ENCODE measurements at places on chromosomes 3 and 15.

DNA sequence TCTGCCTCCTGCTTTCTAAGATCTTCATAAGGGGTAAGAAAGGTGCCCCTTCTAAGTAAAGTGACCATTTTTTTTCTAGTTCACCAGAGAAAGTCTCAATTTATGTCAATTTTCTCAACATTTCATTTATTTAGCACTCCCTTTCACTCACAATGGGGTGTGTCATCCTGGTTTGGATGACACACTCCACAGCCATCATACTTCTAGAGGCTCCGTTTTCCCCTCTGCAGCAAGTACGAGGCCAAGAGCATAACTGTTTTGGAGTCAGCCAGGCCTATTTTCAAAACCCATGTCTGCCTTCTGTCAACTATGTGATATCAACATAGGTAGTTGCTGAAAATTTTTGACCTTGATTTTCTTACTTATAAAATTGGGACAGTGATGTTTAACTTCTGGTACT, 703.2 kb downstream of the NLGN1 start:
- no peak for DNase-seq

- DNase-seq: no peak
These were observed 40.0 kb downstream of the DNAJC13 start for GRCh38 chr3:132457286-132457685.

DNA sequence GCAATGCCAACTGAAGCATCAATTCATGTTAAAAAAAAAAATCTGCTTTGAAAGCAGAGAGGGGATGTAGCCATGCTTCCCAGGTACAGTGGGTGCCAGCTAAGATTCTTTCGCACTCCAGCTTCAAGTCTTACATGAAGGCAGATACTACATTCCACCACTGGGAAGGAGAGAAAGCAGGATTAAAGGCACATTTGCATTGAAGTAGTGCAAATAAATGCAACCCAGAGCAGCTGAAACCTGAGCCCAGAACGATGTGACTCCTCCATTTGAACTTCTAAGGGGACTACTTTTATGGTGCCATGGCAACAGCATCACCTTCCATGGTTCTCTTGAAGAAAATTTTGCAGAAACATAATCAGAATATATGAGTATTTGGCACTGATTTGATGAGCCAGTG, 19.1 kb upstream of the GJD2 start:
- DNase-seq: no peak

DNA sequence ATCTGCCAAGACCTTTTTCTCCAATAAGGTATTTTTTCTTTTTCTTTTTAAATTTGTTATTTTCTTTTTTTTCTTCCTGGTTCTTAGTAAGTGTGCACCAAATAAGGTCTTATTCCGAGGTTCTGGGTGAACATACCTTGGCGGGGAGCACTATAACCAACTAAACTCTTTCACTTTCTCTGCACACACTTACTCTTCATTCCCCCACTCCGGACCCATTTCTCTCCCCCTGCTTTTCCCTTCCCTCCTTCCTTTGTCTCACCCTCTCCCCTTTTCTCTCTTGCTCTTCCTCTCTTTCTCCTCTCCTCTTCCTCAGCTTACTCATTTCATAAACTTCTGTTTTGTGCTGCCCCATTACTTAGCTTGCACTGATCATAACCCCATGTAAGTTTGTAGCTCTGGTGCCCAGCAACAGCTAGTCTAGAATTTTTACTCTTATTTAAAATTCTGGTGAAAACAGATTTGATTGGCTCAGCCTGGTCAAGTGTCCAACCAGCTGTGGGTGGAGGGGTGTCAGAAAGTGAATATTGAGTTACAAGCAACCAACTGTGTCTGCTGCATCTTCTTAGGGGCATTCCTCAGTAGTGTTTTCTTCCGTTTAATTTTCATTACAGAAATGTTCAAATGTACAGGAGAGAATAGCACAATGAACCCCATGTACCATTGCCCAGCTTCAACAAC, 297.5 kb downstream of the SHQ1 start:
- no peak for DNase-seq

GRCh38 chr3:187713504-187713903, 11.1 kb upstream of the RTP2 start:
- DNase-seq: no peak

DNA sequence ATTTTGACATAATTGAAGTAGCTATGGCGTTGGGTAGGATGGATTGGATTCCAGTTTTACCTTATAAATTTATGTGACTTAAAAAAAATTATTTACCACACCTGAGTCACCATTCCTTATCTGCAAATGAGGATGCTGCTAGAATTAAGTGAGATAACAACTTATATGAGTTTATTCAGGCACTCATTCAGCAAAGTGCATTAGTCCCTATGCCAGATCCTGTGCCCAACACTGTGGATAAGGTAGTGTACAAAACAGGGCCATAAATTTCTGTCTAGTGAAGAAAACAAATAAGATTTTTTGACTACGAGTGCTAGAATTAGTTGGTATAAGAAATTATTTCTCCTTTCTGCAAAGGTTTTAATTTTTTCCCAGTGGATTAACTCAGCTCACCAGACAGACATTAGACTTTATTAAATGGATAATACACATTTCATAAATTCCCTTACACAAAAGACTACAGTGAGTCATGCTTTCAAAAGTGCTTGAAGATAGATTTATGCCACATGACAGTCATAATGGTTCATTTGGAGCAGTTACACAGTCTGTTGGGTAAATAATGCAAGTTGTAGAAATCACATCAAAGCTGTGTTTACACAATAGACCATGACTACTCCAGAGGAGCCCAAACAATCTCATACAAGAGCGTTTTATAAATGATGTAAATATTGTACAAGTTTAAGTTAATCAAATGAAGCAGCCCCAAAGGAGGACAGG, 129.9 kb upstream of the TGFBR2 start:
- DNase-seq: no peak

- no peak for DNase-seq
These were observed 136.6 kb downstream of the TGFBR2 start for GRCh38 chr3:30742796-30743619.

DNA sequence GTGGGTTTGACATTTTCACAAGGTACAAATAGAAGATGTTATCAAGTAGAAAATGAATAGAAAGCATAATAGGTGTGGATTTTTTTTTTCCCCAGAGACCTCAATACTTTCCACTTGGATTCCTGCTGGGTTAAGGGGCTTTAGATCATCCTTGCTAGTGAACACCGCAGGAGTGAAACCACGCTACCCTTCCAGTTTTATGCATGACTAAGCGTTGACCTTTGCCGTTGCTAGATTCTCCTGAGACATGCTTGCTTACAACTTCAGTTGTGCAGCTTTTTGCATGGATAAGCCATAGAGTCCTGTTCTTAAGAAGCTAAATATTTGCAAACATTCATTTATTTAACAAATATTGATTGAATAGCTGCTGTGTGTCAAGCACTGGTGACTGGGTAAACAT, 299.7 kb upstream of the LMCD1 start:
- no peak for DNase-seq

- DNase-seq: no peak
These were observed 77.5 kb downstream of the FBLN2 start for GRCh38 chr3:13626396-13626795.

GRCh38 chr15:93035092-93035915, 53.7 kb downstream of the RGMA start:
- DNase-seq: no peak

DNA sequence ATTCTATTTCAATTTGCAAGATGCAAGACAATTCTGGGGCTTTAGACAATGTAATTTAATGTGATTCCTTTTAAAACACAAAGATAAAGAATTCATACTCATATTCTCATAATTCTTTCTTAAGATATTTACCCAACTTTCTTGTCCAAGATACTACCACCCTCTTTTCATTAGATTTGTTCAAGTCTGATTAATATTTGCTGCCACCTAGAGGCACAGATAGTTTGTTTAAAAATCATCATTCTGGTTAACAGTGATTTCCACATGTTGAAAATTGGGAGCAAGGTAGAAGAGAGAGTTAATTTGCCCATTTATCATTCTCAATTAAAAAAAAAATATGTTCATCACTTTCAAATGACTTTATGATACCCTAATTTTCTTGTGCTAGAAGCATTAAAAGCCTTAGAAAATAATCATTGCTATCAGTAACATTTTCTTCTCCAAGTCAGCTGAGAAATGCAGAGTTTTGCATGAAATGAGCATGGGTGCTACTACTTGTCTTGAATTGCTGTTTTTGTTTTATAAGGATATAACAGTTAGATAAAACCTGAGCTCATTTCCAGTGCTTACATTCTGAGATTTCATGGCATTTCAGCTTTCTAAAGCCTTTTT, 11.6 kb downstream of the TAMM41 start:
- no peak for DNase-seq

- DNase-seq: no peak
These were observed 101.6 kb downstream of the ERC2 start for GRCh38 chr3:56366641-56367162.

DNA sequence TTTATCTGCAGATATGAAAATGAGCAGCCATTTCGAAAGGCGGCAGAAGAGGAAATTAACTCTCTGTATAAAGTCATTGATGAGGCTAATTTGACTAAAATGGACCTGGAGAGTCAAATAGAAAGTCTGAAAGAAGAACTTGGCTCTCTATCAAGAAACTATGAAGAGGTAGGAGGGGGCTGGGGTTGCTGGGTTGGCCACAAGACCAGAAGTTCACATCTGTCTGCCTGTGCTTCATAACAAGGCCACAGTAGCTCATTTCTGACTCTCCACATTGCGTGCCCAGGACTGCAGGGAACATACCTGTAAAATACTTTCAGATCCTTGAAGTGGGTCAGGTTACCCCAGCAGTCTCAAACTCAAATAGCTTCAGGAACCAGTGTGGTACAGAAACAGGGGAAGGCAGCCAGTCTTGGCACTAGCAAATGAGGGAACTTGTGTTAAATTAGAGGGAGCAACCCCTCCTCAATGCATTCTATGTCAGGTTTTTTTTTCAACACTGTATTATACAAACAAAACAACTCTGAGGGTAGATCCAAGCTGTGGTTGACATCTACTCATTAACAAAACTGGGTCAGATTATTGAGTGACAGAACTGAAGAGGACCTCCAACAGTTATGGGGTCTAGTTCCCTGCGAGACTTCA, 48.7 kb downstream of the BFSP2 start:
- DNase-seq: no peak
